ENCODE measurements at places on chromosomes 13 and 19. TPM values are rescaled to one million over a fixed set of nuclear protein-coding genes. Genes with fewer than 3 reads are reported as not detected.

- no peak for DNase-seq
Measured at GRCh38 chr19:15368051-15368632, 11.4 kb downstream of the AKAP8 start.

DNA sequence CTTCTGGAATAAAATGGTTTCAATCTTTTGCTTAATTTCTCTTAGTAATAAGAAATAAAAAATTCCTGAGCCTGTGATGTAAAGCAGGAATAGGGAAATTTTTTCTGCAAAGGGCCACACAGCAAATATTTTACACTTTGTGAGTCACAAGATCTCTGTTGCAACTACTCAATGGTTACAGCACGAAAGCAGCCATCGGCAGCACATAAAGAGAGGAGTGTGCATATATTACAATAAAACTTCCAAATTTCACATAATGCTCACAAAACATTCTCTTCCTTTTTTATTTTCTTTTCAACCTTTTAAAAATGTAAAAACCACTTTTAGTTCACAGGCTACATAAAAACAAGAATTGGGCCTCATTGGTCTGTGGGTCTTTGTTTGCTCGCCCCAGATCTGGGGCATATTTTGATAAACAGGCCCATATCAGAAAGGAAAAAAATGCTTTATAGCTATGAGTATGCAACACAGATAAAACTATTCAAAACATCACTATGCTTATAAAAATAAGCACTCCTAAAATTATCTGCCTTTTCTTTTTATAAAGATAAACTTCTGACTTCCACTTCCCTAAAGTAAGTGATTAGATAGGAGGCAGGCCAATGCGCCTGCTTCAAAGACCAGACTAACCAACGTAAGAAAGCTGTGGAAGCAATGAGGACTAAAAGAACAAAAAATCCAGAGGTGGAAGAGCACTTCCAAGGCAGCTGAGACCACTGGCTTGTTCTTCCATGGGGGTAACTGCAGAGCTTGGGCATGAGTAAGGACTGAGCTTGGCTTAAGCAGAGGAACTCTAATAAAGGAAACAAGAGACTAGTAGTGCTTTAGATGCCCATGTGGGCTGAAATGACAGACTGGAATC, 26.5 kb downstream of the MYCBP2 start:
- peak; percentile 23 for DNase-seq

DNA sequence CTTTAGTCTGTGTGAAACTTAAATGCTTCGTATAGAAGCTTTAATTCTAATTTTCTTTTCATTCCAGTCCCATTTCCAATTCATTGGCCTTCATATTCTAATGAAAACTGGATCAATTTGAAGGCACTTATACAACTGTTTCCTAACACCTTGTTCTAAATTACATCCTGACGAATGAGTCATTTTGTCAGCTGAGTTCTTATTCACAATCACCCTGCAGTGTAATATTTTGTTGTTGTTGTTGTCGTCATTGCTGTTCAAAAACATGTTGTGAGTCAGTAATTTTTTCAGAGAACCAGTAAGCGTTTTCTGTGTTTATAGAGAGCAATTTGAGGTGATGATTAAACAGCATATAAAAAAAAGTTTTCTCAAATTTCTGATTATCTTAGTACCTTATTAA, 290.0 kb downstream of the PCDH9 start:
- no peak for DNase-seq

GJB2 gene
- total RNA-seq = 53.0 TPM

- DNase-seq = no peak
Measured at GRCh38 chr19:52307275-52307674, 10.3 kb downstream of the ZNF480 start.

DNA sequence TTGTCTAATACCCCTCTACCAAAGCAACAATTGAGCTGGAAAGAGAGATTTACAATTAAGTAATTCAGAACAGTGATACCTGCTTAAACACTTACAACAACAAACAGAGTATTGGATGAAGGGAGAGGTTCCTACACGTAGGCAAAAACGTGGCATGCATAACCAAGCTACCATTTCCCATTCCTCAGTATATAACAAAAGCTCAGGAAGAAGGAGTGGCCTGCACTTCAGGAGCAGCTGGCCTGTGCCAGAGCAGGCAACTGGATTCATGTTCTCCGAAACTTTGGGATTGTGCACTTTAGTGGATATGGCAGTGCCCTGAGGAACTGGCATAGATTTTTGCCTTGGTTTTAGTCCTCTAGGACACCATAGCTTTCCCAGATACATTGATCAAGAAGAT, 630.2 kb upstream of the PCDH9 start:
- DNase-seq = no peak

- DNase-seq = no peak
Measured at GRCh38 chr13:94196413-94196812, 283.1 kb downstream of the DCT start.

- no peak for DNase-seq
Measured at GRCh38 chr13:50594276-50595051, 249.0 kb downstream of the DLEU7 start.

TRAPPC6A gene
- total RNA-seq = 23.2 TPM

DNA sequence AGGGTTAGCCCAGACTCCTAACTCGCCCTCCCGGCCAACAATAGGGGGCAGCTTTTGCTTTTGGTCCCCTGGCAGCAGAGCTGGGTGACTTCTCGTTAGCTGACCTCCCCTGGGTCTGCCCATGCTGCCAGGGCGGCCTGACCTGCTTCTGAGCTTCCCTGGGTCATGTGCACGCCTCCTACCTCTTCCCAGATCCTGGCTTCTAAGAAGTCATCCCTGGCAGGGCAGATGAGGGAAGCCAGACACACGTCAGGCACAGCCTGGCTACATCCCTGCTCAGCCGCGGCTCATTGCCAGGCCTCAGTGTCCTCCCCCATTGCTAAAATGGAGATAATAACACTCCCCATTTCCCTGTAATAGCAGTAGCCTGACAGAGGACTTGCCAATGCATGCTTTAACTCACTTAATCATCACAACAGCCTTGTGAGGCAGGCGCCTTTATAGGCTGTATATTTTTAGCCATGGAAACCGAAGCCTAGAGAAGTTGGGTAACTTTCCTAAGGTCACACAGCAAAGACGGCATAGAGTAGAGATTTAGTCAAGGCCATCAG, 2.1 kb downstream of the KCNK6 start:
- no peak for DNase-seq

DNA sequence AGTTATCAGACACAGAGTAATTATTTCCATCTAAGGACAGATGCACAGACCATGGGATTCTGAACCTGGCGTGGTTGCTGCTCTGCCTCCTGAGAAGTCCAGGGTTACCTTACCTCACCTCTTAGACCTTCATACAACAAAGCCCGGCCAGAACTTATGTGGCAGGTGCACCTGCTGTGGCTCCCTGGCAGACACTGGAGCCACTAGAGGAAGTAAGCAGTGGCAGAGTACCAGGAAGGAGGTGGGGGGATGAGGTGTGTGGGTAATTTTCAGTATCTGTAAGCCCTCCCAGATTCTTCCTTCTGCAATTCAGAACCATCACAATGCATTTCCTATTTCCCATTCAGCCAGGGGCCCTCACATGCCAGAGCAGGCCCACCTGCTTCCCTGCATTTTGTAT, 106.1 kb upstream of the DOCK9 start:
- DNase-seq = no peak

- DNase-seq = no peak
Measured at GRCh38 chr13:21359855-21360254, 99.2 kb downstream of the ZDHHC20 start.

ATP4B gene
- total RNA-seq = not detected

KHSRP gene
- 373 TPM for total RNA-seq

- peak; percentile 39 for DNase-seq
Measured at GRCh38 chr13:25796474-25796873, 255.3 kb downstream of the SHISA2 start.

- no peak for DNase-seq
Measured at GRCh38 chr13:50686551-50686950, 156.9 kb downstream of the DLEU7 start.

ZNF793 gene
- not detected for total RNA-seq

DNA sequence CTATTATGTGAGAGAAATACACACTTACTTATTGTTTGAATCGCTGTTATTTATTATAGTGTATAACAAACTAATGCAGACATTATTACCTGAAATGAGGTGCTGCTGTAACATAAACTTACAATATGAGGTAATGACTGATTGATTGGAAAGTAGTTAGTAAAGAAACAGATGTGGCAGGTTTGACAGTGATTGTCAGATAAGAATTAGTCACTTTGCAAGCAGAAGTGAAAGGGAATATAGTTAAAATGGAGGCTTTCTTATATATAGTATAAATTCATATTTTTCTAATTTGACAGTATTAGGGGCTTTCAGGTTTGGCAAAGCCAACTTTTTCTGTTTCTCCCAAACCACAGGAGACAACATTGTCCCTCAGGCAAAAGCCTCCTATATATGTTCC, 20.6 kb downstream of the MIR17HG start:
- DNase-seq = no peak

DNA sequence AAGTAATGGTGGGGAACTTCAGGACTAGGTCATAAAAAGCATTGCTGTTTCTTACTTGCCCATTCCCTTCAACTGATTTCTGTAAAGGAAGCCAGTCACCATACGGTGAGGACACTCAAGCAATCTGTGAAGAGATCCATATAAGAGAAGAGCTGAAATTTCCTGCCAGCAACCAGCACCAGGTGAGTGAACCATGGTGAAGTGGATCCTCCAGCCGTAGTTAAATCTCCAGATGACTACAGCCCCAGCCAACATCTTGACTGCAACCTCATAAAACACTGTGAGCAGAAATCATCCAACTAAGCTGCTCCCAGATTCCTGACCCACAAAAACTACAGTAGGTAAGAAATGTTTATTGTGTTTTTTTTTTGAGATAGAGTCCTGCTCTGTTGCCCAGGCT, 3.8 kb upstream of the SLC6A16 start:
- no peak for DNase-seq

DNA sequence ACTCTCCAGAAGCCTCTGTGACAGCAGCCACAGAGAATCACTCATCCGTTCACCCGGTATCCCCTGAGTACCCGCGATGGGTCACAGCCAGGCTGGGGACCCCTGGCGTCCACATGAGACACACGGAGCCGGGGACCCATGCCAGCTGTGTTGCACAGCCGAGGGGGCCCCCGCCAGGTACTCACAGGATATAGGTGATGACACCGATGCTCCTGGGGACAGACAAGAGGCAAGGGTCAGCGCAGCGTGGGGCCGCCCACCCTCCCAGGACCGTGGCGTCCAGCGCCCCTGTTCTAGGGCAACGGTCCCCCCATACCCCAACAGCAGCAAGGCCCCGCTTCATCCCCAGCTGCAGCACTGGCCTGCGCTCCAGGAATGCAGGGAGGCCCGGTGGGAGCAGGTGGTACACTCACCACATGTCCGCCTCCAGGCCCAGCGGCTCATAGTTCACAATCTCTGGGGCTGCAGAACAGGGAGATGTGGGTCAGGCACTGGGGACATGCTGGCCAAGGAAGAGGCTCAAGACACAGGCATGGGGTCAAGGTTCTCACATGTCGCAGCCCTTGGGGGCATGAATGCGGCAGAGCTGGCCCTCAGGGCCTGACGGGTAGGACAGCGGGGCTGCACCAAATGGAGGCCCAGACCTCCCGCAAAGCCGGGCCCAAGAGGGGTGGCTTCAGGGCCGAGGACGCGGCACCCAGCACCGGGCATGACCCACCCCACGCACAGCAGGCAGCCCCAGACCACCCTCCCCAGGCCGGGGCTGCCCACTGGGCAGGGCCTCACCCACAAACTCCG, 7.2 kb downstream of the DAPK3 start:
- DNase-seq = no peak

PLIN4 gene
- total RNA-seq = 9.8 TPM

DNA sequence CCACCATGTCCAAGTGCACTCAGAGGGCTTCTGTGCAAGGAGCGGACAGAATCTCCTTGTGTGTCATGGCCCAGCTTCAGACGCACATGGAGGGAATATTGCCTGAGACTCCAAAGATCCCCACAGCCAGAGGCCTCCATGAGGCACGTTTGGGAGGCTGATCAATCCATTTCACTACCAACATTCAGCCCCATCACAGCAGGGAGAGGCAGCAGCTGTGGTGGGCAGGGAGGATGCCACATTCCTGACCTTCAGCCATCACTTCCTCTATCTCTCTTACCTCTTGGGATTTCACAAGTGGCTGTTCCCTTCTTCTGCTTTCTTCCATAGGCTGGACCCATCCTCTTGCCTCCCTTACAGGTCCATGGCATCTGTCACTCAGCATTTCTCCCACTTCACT, 82.4 kb upstream of the MBNL2 start:
- no peak for DNase-seq

GRCh38 chr19:46180701-46181387, 32.8 kb downstream of the IGFL2 start:
- DNase-seq = peak; percentile 82

DNA sequence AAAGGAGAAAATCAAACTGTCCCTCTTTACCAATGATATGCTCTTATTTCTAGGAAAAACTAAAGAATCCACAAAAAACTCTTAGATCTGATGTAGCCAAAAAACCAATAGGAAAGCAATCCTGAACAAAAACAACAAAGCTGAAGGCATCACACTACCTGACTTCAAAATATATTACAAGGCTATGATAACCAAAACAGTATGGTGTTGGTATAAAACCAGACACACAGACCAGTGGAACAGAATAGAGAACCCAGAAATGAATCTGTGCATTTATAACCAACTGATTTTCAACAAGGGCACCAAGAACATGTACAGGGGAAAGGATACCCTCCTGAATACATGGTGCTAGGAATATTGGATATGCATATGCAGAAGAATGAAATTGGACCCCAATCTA, 9.7 kb upstream of the ZNF546 start:
- no peak for DNase-seq

FUT1 gene
- total RNA-seq = 4.6 TPM

SLC5A5 gene
- total RNA-seq = 0.23 TPM

- no peak for DNase-seq
Measured at GRCh38 chr13:33307843-33308242, 22.3 kb upstream of the STARD13 start.

GRCh38 chr19:29650772-29651387, 14.4 kb upstream of the PLEKHF1 start:
- no peak for DNase-seq

- DNase-seq = no peak
Measured at GRCh38 chr19:35006999-35007365, 6.9 kb downstream of the GRAMD1A start.

RGCC gene
- 2.6 TPM for total RNA-seq

GRCh38 chr13:99648066-99648665, 146.9 kb downstream of the TM9SF2 start:
- DNase-seq = no peak

DNA sequence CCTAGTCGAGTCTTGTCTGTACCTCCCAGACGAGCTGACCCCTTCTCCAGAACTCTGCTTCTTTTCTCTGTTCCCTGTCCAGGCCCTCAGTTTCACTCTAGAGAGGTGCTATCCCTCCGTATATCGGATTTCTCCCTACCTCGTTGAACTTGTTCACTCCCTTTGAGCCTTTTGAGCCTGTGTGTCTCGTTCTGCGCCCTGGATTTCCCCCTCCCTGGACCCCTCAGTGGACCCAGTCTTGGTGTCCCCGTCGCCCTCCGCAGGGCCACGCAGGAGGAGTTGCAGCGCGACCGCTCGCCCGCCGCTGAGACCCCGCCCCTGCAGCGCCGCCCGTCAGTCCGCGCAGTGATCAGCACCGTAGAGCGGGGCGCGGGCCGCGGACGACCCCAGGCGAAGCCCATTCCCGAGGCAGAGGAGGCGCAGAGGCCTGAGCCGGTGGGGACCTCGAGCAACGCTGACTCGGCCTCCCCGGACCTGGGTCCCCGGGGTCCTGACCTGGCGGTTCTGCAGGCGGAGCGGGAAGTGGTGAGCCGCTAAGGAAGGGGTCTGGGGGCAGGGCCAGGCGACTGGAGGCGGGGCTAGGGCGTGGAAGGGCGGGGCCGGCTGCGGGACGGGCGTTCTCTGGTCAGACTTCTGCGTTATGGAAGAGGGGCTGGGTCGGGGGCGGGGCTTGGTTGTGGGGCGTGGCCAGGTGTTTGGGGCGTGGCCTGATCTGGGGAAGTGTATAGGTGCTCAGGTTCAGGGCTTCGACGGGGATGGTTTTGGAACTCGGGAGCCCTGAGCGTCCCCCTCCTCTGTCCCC, 5.5 kb downstream of the EPS8L1 start:
- no peak for DNase-seq

Data from PC-3 (cell line).